ENCODE measurements at places on chromosomes 1 and 21. TPM values are rescaled to one million over a fixed set of nuclear protein-coding genes. Genes with fewer than 3 reads are reported as not detected.

The OR11L1 gene
- total RNA-seq: not detected

The PTGER3 gene
- 0.05 TPM for total RNA-seq

The A3GALT2 gene
- total RNA-seq: not detected

The DYNLT5 gene
- total RNA-seq: 0.28 TPM

The OR2L2 gene
- total RNA-seq: 0.05 TPM

The ALDH4A1 gene
- 359 TPM for total RNA-seq

The CR1L gene
- total RNA-seq: 0.43 TPM

The LCE3D gene
- not detected for total RNA-seq

The SYTL1 gene
- 0.81 TPM for total RNA-seq

The CD2 gene
- 0.43 TPM for total RNA-seq

The CHIA gene
- 0.15 TPM for total RNA-seq

The PDPN gene
- total RNA-seq: 0.33 TPM

The CCDC30 gene
- total RNA-seq: 1.7 TPM

The C4BPA gene
- total RNA-seq: 792 TPM

The CLCA4 gene
- not detected for total RNA-seq
